ENCODE measurements at places on chromosomes 5 and 9.

DNA sequence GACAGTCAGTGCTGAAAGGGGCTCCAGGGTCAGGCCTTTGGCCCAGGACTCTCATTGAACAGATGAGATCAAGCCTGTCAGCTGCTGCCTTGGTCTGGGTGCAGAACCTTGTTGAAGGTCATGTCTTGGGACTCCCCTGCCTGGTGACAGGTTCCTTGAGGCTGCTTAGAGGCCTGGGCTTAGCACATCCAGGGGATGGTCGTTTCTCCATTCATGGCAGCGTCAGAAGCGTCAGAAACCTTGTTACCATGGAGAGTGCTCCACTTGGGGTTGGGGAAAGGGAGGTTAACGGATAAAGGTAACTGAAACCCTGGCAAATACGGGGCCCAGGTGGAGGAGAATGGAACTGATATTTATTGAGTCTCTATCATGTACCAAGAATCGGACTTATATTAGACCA, 8.8 kb downstream of the ARPC5L start:
- DNase-seq = no peak

- no peak for DNase-seq
Measured at GRCh38 chr5:146516151-146516475, at the start of gene GPR151. GPR151 (minus strand) TSS chr5:146516190; CDS start chr5:146516113, 77 bp downstream.

GRCh38 chr5:113202746-113203716, 226.4 kb downstream of the DCP2 start:
- DNase-seq = no peak

GRCh38 chr9:98793031-98793430, 3.3 kb downstream of the ANKS6 start:
- no peak for DNase-seq

DNA sequence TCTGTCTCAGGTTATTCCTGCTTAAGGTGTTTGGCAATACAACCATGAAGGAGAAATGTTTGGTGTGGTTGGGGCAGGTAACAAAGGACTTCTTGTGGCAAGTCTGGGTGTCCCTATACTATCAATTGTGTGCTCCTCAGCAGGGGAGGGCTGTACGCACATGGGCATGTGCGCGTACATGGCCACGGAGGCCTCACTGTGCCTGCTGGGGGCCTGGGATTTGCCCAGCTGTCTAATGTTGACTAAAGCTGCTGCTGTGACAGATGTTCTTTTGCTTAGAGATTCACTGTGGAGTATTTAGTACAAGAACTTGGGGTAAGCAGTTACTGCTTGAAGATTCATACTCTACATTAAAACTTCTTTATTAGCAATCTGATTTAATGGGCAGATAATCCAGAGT, 97.5 kb downstream of the HSPA4 start:
- no peak for DNase-seq

GRCh38 chr5:80864109-80864508, 96.1 kb upstream of the RASGRF2 start:
- no peak for DNase-seq

GRCh38 chr9:26975728-26976707, 19.8 kb downstream of the IFT74 start:
- no peak for DNase-seq

GRCh38 chr5:82356808-82357671, 78.9 kb upstream of the RPS23 start:
- DNase-seq = peak; percentile 50

GRCh38 chr5:17879276-17879675, 245.0 kb downstream of the TAF11L14 start:
- DNase-seq = no peak

GRCh38 chr9:97803167-97804058, 49.6 kb upstream of the FOXE1 start:
- DNase-seq = peak; percentile 71

DNA sequence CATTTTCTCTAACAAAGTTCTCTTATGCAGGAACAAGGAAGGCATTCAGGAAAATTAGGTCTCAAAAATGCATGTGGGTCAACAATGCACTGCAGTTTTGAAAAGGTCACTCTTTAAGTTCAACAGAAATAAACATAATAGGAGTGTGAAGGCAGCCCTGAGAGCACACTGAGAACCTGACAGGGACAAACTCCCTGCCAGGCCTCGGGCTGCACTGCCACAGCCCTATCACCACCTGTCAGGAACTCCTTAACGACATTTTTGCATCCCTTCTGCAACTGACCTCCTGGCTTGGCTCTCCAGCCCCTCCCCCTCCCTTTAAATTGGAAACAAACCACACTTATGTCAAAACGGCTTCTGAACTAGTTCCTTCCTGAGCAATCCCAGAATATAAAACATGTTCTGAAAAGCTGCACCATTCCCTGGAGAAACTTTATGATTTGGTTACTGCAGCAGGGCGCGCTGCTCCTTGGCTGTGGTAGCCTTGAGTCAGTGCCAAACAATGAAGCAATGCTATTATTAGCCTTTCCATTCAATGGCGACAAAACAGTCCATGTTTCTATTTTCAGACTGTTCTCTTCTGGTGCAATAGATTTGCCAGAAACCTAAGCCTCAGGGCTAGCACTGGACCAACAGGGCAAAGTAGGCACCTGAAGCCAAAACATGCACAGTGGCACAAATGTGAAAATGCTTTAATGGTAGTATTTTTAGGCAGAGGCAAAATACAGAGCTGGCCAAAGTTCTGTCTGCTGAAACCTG, 160.1 kb upstream of the ZNF608 start:
- DNase-seq = no peak

DNA sequence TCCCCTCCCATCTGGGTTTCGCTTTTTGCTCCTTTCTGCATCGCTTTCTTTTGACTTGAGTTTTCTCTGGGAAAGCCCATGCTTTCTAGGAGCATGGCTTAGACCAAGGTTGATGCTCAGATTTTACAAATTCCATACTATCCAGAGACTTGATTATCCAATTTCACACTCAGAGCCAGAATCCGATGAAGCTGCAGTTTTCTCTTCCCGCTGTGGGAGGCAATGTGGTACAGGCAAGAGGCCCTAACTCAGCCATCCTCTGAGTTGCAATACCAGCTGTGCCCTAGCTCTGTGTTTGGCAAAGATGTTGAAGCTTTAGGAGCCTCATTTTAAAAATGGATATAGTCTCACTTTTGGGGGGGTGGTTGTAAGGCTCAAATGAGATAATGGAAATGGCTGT, 85.1 kb downstream of the BRINP1 start:
- no peak for DNase-seq

GRCh38 chr9:95045751-95046150, 271.8 kb downstream of the FANCC start:
- no peak for DNase-seq

DNA sequence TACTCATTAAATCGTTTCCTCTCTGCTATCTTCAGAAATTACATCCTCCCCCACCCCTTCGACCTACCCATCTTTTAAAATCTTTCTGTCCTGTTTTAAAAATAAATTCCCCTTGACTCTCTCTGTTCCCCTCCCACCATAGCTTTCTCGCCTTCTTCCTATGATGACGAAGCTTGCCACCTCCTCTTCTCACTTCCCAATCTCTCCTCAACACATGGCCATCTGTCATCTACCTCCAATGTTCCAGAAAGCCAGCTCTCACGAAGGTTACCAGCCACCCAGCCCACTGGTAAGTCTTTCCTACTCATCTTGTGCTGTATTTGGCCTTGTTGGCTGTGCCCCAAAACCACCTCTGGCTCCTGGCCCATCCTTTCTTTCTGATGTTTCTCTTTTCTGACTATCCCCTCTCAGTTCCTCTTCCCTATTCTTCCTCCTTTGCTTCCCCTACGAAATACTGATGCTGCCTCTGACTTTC, 346.3 kb downstream of the ENC1 start:
- no peak for DNase-seq

- no peak for DNase-seq
Measured at GRCh38 chr9:105079457-105079856, 151.5 kb upstream of the ABCA1 start.

- DNase-seq = no peak
Measured at GRCh38 chr5:71886406-71886805, 167.3 kb downstream of the CARTPT start.

- DNase-seq = no peak
Measured at GRCh38 chr5:37029436-37029835, 152.9 kb downstream of the NIPBL start.

- no peak for DNase-seq
Measured at GRCh38 chr5:87015901-87016300, 251.8 kb upstream of the RASA1 start.

GRCh38 chr9:98091735-98092612, 27.0 kb downstream of the TRIM14 start:
- DNase-seq = no peak

- DNase-seq = no peak
Measured at GRCh38 chr5:149961186-149961685, 678 bp downstream of the SLC26A2 start.

- DNase-seq = no peak
Measured at GRCh38 chr5:116371935-116372334, 202.7 kb downstream of the SEMA6A start.

GRCh38 chr5:117881426-117882230, 1106.7 kb downstream of the DTWD2 start:
- DNase-seq = no peak

DNA sequence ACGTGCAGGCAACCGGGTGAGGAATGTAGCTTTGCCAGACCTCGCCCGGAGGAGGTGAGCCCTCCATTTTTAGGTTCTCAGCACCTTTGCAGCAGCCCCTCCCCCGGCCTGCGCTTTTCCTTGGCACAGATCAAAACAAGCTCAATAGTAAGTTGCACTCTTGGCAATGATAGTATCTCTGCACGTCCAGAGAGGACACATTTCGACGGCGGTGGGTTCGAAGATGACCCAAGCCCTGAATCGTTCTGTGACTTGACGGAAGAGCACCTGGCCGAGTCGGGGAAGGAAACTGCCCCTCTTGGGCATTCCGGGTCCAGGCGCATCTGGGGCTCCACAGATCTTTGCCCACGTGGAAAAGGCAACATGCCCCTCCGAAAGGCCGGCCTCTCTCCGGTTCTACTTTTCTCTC, 904 bp downstream of the GDNF start:
- DNase-seq = no peak

GRCh38 chr5:57681942-57682341, 199.3 kb upstream of the ACTBL2 start:
- DNase-seq = no peak

GRCh38 chr9:90839183-90839728, 37.6 kb downstream of the SYK start:
- no peak for DNase-seq

DNA sequence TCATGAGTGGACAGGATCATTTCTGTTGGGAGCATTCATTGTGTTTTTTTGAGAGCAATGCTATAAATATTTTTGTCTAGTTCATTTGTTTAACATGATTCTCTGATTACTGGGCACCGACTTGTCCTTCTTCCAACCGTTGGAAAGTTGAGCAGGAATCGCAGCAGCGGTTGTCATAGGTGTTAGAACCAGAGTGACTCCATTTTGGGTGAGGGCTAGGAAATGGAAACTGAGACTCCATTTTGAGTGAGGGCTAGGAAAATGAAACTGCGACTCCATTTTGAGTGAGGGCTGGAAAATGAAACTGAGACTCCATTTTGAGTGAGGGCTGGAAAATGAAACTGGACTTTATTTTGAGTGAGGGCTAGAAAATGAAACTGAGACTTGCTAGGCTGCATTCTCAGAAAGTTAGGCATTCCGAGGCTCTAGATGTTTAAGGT, 100.6 kb downstream of the ICE1 start:
- peak; percentile 7 for DNase-seq

- DNase-seq = no peak
Measured at GRCh38 chr5:91641730-91642350, 258.7 kb upstream of the ARRDC3 start.

- no peak for DNase-seq
Measured at GRCh38 chr9:136203408-136204144, 1.4 kb downstream of the LHX3 start.

DNA sequence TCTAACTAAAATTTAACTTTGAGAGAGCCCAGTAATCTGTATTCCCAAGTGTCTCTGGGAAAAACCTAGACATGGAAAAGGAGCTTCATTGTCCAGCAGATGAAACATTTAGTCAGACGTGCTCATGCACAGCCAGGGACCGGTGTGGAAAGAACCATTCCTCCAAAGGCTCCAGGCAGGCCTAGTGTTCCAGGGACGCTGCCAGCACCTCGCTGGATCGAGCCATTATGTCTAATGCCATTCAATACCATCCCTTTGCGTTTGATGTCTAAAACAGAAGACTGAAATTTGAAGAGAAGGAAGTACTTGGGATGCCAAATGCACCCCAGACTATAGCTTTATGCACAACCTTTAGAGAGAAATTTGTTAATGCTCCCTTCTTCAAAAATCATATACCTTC, 1.4 kb upstream of the CHSY3 start:
- DNase-seq = no peak

- no peak for DNase-seq
Measured at GRCh38 chr5:134932508-134932907, 27.6 kb downstream of the PCBD2 start.

- no peak for DNase-seq
Measured at GRCh38 chr9:108207561-108208165, 648.1 kb downstream of the ACTL7B start.

DNA sequence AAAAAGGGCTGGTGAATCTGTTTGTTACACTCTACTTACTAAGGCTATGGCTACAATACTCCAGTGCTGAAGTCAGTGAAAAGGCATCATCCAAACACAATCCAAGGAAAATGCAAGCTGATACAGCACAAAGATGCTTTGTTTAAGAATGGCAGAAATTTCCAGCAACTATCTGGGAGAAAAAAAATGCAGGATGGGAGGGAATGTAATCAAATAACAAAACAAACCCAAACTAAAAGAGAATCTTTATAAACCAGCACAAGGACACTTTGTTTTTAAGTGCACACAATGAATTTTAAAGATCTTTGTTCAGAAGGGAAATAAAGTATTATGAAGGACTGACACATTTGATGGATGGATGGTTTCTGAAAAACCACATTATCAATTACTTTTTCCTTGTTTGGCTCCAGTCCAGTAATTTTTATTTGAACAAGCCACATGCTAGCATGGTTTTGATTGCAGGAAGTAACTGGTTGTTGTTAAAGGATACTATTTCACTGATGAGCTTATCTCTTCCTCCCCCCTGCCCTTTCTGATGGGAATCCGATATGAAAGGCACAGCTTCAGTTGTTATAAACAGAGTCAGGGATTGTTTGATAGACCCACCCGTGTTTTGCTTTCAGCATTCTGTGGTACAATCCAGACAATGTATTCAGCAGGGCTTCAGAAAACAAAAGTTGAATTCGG, 12.1 kb upstream of the TLE4 start:
- DNase-seq = no peak

DNA sequence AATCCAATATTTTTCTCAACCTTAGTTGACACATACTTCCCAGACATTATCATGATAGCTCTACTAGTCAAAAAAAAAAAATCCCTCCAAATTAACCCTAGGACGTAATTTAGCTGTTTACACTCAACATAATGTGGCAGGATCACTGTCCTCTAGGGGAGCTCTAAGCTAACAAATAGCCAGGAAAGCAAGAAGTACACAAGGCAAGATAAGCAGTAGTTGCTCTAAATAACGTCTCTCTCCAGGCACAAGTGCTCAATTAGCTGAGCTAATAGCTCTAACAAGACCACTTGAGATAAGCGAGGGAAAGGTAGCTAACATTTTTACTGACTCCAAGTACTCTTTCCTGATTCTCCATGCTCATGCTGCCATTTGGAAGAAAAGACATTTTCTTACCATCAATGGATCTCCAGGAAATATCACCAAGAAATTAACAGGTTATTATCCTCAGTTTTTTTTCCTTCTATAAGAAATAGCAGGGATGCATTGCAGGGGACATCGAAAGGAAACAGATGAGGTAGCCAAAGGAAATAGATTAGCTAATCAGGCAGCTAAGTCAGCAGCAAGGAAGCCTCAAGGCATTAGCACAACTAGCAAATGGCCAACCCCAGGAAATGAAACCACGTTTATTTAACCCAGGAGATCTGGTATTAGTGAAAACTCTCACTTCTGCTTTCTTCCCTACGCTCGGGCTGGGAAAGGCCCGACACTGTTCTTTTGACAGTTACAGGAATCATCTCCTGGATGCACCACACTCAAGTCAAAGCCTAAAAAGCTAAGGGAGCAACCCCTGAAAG, 614.1 kb downstream of the PTPRD start:
- DNase-seq = no peak

Measured in CD8-positive, alpha-beta memory T cell (primary cell).